Amniotic stem cell (primary cell): ENCODE measurements at places on chromosomes 11 and 22.
A peak's percentile ranks its signal among the peaks of the same experiment; 100 is the strongest.

DNA sequence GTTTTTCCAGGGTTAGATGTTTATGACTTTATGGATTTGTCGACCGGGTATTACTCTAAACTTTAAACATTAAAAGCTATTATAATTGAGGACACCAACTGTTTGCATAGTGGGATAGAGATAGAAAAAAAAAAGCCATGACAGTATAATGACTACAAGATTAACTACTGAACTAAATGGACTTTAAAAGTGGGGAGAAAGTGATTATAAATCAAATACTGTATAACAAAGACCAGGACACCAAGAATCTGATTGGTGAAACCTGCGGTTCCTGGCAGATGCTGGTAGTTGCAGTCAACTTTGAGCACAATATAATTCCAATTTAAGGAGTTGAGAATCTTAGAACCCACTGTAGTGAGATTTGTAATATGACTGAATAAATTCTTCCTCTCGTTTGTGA lies 2.5 kb downstream of the CRKL start:
- no peak for DNase-seq

DNA sequence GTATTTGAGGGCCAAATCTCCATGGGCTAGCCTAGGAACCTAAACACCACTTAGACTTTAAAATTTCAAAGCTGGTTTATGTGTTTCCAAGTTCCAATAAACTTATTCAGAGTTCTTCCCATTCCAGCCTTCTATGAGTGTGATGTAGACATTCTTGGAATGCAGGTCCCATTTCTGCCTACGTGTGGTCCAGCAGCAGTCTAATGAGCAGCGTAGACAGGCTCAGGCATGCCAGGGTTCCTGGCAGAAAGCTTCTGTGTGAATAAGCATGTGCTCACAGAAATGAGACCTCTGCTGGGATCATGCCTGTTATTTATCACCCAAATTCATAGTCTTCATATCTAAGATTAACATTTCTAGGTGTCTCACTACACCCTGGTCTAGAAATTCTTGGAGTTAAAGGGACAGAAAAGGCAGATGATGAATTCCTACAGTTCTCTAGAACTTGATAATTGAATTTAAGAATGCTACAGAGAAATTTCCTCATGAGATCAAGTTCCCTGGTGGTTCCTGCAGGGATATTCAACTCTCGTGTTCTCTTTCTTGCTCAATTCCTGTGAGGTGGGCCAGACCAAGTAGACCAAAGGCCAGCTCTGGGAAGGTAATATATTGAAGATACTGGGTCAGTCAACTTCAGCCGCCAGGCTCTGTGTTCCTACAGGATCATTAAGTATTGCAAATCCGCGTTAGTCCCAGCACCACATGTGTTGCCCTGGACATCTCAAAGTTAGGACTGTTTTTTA lies 17.6 kb downstream of the RNF185 start:
- DNase-seq: peak; percentile 61

GRCh38 chr11:104098132-104098531 lies 61.7 kb downstream of the DDI1 start:
- no peak for DNase-seq

DNA sequence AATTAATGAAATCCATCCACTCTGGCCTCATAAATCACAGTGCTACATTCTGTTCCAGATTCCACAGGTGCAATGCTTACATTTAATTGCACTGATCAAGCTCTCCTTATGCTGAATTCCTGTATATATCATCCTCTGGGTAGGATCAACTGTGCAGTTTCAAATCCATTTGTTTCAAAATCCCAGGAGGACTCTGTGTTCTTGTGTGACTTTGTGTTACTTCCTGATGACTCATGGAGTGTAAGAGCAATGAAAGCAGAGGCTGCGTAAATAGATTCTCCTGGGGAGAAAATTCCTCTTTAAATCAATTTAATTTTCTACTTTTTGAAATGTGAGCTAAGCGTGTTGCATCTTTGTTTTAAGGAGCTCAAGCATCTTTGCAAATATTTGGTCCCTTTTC lies 752.7 kb downstream of the METTL15 start:
- DNase-seq: no peak

DNA sequence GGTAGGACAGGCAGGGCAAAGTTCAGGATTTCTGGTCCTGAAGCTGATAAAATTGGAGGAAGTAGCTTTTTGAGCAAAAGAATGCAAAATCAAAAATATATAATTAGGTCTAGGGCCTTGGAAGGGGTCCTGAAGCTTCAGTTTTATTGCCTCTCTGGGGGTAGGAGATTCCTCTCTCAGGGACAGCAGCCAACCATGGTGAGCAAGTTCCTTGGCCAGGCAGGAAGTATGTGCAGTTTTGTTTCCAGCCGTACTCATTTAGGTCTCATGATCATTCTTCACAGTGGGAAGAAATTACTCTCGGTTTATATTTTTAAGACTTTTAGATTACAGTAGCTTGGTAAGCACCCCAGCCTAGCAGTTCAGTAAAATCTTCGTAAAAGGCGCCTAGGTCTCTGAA lies 2.9 kb upstream of the RAB38 start:
- DNase-seq: no peak

GRCh38 chr11:34600339-34601084 lies 20.4 kb upstream of the EHF start:
- DNase-seq: no peak

- DNase-seq: no peak
Measured at GRCh38 chr11:58801302-58801701, 43.2 kb downstream of the GLYATL2 start.

GRCh38 chr11:115670538-115671205 lies 166.5 kb upstream of the CADM1 start:
- no peak for DNase-seq

- no peak for DNase-seq
Measured at GRCh38 chr11:59267196-59267595, 54.5 kb upstream of the MPEG1 start.

GRCh38 chr22:29336751-29337490 lies 21.4 kb upstream of the RASL10A start:
- DNase-seq: no peak

DNA sequence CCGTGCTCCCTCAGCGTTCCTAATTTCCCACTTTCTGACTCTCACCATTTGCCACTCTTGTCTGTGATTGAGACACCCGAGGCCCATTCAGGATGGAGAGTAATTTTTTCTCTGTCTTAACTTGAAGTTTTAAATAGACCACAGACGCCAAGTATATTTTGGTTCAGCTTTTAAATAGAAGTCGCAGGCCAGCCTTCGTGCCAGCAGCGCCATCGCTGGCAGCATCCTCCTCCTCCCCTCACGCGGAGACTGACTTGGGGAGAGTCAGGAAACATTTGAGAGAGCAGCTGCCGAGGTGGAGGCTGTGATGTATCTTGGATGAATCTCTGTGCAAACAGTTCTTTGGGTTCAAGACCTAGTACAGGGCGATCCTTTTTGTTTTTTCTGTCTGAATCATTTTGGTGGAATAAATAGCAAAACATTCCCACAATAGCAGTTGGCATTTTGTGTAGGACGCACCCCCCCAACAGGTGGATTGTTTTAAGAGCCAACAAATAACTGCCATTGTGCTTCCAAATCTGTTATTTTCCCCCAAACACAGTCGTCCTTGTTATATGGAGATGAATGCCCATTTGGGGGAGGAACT lies 889 bp upstream of the DMC1 start:
- DNase-seq: no peak

- DNase-seq: no peak
Measured at GRCh38 chr11:21567645-21568290, 625.1 kb upstream of the ANO5 start.
